ENCODE measurements at places on chromosomes 6 and 20.

- DNase-seq: no peak
Observed at GRCh38 chr6:34922177-34922663, 33.2 kb downstream of the ANKS1A start.

DNA sequence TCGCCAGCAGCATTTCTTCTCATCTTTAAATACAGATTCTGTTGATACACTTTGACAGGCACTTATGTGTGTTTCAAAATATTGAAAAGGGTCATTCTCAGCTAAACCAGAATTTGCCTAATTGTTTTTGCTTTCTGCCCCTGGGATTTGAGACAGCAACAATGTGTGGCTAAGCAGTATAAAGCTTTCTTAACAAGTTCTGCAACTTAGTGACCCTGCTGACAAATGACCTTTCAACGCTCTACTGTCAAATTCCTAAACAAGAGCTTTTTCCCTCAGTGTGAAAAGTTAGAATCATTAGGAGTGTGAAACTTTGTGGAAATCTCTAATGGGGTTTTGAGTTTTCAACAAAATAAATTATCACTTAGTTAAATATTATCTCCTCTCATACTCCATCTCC, 414.6 kb downstream of the RFPL4B start:
- DNase-seq: no peak

GRCh38 chr6:77371748-77372147, 91.5 kb downstream of the HTR1B start:
- DNase-seq: no peak

DNA sequence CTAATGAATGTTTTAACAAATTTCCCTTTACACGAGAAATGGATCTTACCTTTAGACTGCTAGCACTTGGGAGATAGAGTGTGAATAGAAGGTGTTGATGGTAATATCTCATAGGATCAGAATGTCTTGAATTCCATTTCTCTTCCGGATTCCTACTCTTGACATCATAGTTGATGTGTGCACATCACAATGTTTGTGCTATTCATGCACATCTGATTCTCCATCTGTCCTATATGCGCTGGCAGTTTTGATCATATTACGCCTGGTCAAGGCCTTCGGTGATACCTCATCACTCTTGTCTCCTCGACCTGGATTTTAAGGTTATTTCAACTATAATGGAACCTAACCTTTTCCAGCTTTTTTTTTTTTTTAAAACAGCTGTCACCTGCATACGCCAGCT, 16.8 kb upstream of the ACAT2 start:
- no peak for DNase-seq

- no peak for DNase-seq
Observed at GRCh38 chr6:148364056-148364824, 21.6 kb downstream of the SASH1 start.

DNA sequence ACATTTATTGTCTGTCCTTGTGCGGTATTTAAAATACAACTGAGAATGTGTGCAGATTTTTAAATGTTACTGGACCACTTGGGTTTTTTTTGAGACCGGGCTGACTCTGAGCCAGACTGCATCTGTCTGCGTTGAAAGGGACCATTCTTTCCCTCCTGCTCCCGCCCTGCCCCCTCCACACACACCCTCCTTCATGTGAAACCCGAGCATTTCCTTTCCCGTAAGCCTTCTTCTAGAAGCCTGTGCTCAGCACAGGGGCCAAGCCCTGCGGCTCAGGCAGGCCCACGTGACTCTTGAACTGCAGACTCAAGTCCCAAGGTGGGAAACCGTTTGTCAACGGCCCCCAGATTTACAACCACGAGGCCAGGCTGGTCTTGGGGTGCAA, 82.7 kb upstream of the FOXC1 start:
- DNase-seq: no peak

GRCh38 chr6:104835782-104836181, 23.9 kb downstream of the HACE1 start:
- no peak for DNase-seq

GRCh38 chr6:137877113-137877512, 10.1 kb downstream of the TNFAIP3 start:
- no peak for DNase-seq
